ENCODE measurements at places on chromosomes 11 and 22. TPM values are rescaled to one million over a fixed set of nuclear protein-coding genes. Genes with fewer than 3 reads are reported as not detected.

Gene LDHAL6A
- not detected for total RNA-seq

Gene SLC7A4
- not detected for total RNA-seq

Gene IFT27
- 24.2 TPM for total RNA-seq

Gene PKP3
- 39.9 TPM for total RNA-seq

Gene SH3BP1
- 2.0 TPM for total RNA-seq

Gene KCNK4
- not detected for total RNA-seq
